ENCODE measurements at places on chromosomes 13 and 19.

GRCh38 chr19:54373781-54374631 lies 9.3 kb upstream of the LAIR1 start:
- DNase-seq, result no peak

- DNase-seq, result no peak
Measured at GRCh38 chr19:51065221-51065960, 499 bp upstream of the KLK13 start.

GRCh38 chr13:86882835-86883234 lies 788.3 kb upstream of the SLITRK5 start:
- DNase-seq, result no peak

DNA sequence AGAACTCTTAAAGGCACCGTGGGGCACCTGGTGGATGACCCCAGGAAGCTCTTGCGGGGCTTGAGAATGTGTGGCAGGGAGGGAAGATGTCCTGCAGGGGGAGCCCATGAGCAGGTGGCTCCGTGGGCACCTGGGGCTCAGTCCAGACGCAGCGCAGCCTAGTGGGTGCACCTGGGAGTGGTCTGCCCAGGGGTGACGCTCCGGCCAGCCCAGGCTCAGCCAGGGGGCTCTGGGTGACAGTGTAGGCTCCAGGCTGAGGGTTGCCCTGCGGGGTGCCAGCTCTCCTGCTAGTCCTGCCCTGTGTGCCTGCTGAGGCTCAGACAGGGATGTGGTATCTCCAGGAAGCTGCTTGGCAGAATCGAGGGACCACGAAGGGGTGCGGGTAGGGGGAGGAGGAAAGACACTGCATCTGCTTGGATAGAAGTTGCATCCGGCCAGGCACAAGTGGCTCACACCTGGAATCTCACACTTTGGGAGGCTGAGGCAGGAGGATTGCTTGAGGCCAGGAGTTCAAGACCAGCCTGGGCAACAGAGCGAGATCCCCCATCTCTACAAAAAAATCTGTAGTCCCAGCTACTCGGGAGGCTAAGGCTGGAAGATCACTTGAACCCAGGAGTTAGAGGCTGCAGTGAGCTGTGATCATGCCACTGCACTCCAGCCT lies 15.0 kb upstream of the PGLS start:
- DNase-seq, result peak; percentile 80

DNA sequence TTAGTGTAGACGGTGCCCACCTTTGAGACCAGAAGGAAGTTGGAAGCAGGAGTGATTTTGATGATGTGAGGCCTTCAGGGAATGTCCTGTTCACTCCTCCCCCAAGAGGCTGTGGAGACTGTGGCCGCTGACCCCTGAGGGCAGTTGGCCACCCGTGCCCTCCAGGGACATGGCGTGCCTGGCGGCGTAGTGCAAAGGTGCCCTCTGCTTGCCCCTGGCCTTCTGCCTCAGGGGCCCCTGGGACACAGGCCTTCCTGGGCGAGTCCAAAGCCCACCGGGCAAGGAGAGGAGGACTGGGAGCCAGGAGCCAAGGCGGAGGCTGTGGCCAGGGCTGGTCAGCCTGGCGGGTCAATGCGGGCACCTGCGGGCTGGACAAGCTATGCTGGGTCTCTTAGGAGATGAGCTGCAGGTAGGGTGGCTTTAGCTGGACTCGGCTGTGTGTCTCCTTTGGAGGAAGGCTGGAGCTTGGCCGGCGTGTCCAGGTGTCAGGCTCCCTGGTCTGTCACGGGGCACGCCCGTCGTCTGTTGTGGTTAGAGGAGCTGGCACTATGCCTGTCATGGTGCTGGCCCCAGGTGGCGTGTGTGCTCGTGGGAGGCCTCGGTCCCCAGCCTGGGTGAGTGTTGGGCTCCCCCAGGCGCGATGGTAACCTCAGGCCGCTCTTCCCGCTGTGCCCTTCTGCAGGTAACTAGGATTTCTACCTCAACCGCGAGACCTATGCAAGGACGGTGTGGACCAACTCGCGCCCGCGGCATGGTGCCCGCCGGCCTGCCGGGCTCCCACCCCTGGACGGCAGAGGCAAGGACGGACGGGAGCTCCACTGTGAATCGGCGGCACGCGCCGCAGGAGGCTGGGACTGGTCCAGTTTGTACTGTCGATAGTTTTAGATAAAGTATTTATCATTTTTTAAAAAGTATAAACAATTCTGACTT lies 6.8 kb downstream of the PLEKHJ1 start:
- no peak for DNase-seq

- DNase-seq, result no peak
Measured at GRCh38 chr19:23817519-23817918, 58.8 kb upstream of the ZNF681 start.

DNA sequence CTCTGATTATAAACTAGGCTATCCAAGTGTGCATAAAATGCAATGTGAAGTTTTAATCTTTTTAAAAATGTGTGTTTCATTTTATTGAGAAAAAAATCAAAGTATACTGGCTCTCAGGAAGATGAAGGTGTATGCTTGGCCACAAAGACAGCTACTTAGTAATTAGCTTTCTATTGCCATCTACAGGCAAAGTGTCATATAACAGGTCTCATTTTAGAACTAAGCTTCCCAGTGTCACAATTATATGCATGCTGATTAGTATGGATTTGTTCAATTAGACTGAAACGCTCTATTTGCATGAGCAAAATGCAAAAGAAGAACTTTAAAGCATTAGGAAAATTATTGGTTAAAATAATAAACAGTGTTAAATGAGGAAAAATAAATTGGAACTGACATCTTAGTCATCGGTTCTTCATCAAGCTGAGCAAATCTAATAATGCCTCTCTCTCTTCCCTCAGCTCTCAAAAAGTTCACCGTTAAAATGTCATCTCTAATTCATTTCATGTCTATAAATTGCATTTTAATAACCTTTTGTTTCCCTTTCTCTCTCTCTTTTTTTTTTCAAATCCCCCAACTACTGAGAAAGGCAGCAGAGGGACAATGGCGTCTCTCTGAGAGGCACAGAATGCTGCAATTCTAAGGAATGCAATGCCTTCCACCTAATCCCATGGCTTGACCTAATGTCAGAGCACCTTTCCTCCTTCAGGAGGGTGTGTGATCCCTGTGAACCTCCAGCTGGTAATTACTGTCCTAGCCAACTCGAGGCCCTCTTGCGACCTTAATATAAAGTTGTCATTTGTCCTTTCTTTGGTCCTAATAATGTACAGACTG lies 313.1 kb upstream of the MAB21L1 start:
- peak; percentile 90 for DNase-seq

GRCh38 chr19:42151782-42152684 lies 19.8 kb upstream of the POU2F2 start:
- DNase-seq, result peak; percentile 72

DNA sequence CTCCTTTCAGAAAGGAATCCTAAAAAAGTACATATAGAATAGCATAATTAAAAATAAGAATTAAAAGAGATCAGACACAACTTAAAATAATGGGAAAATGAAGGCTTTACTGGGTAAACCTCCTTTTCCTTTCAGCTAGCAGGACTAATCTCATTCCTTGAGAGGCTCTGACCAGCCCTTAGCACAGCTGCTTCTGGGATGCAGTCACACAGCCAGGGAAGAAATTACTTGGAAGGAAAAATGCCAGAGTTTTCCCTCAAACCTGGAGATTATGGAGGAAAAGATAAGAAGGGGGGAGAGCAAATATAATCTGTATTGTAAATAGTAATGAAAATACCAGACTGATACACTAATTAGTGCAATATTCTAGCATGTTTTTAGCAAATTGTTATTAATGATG lies 91.8 kb downstream of the LRCH1 start:
- no peak for DNase-seq

DNA sequence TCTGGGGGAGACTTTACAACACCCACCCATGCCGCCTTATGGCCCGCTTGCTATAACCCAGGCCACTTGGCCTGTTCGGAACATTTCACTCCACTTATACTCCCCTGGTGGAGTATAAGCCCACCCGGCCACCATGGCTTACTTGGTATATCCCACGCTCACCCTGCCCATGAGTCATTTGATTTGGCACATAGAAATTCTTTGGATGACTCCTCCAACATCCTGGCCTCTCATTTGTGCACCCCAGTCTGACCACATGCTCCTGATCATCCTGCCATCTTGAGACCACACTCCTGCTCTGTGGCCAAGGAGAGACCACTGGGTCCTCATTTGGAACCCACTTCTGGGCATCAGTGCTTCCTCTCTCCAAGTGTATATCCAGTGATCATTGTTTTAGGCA lies 5.2 kb downstream of the SPACA6 start:
- DNase-seq, result no peak

- no peak for DNase-seq
Measured at GRCh38 chr19:39865186-39865585, 19.0 kb upstream of the FBL start.

- DNase-seq, result peak; percentile 19
Measured at GRCh38 chr19:40813182-40813581, 14.2 kb downstream of the EGLN2 start.

DNA sequence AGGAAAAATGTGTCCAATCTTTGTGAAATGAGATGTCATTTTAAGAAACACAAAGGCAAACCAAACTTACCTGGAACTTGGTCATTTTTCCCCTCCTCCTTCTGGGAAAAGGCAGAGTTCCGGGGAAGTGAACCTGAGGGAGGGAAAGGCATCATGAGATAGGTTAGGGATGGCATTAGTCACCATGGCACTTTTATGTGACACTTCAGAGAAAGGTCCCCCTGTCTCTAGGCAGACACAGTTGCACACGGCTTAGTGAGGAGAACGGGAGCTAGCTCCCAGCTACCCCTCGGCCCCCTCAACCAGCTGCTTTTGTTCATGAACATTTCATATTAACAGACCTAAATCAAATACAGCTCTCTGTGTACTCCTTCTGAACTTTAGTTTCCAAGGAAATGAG lies 1.5 kb downstream of the ZNF235 start:
- no peak for DNase-seq

DNA sequence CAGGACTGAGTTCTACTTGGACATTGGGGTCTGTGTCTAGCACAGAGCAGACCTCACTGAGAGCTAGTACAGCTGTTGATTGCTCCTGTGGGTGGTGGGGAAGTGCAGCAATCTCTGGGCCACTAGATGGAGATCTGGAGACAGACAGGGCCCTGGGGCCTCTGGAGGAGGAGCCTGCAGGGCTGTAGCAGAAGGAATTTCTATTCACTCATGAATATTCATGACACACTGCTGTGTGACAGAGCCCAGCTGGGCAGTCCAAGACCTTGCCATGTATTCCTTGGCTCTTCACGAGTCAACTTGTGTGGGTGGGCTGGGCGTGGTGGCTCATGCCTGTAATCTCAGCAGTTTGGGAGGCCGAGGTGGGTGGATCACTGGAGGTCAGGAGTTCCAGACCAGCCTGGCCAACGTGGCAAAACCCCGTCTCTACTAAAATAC lies 37.5 kb downstream of the SUGP2 start:
- peak; percentile 79 for DNase-seq

DNA sequence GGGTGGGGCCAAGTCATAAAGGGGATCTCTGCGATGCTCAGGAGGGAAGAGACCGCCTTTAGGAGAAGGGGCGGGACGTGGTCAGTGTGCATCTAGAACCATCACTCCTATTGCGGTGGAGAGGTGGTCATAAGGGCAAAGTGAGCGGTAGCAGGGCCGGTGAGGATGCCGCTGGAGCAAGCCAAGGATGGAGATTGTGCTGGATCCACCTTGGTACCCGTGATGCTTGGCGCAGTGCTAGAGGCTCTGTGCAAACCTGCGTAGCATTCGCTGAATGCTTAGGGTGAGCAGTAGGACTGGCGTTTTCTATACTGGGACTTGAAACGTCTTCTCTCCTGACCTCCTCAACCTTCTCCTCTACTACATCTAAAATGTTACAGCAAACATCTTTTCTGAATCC lies 294.2 kb downstream of the FGF9 start:
- DNase-seq, result no peak

DNA sequence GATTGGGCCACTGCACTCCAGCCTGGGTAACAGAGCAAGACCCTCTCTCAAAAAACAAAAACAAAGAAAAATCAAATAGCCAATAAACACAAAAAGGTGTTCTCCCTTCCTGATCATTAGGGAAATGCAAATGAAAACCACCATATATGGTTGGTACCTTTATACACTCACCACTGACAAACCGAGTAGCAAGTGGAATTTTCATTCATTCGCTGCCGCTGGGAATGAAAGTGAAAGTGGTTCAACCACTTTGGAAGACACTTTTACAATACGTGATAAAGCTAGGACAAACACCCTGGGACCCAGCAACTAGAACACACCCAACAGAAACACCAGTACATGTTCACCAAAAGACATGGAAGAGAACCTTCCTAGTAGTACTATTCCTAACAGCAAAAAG lies 21.0 kb downstream of the GRIK5 start:
- no peak for DNase-seq

- no peak for DNase-seq
Measured at GRCh38 chr19:28446511-28446910, 766.4 kb downstream of the UQCRFS1 start.

DNA sequence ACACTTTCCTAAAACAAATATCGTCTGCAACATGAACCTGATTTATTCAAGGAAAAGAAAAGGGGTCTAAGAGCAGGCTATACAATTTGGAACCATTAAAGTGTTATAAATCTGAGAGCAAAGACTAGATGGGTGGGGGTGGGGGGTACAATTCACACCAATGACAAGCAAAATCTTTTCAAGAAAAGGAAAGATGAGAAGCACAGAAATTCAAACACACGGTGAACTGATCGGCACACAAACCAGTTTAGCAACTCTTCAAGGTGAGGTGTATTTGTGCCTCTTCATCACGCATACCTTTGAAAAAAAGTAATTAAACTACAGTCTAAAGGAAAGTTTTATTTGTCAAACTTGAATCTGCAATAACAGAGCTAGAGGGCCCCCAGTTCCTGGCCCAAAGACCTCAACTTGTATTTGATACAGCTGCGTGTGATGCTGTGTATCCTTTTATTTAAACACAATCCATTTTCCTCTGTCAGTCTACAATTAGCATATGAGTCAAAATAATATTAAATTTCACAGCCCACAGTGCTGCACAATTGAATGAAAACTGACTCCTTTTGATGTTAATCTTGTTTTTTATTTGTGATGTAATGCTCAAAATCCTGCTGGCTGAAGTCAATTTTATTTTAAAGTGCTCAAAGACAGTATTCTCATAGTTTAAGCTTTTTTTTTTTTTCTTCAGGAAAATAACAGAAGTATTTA lies 14.2 kb downstream of the EFNB2 start:
- DNase-seq, result no peak

- no peak for DNase-seq
Measured at GRCh38 chr13:46526100-46526735, 26.8 kb upstream of the LRCH1 start.

GRCh38 chr19:13400296-13400695 lies 106.0 kb downstream of the CACNA1A start:
- no peak for DNase-seq

DNA sequence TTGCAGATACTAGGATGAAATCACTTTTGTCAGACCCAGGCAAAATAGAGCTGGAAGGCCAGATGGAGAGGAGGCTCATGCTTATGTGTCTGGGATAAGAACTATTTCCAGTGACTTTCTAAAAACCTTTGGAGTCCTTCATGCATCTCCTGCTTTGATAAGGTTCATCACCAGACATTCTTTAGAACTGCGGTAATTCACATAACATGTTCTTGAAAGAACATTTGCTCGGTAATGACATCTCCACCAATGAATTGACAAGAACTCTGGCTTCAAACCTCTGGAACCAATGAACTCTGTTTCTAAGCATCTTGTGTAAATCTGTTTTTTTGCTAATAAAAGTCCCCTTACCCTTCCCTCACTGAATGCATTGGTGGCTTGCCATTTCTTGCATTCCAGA lies 112.0 kb upstream of the KL start:
- no peak for DNase-seq

GRCh38 chr13:57353831-57354230 lies 186.8 kb downstream of the PRR20E start:
- no peak for DNase-seq

Data from eye (tissue), 1 donor.